ENCODE measurements at places on chromosomes 12 and 14.

DNA sequence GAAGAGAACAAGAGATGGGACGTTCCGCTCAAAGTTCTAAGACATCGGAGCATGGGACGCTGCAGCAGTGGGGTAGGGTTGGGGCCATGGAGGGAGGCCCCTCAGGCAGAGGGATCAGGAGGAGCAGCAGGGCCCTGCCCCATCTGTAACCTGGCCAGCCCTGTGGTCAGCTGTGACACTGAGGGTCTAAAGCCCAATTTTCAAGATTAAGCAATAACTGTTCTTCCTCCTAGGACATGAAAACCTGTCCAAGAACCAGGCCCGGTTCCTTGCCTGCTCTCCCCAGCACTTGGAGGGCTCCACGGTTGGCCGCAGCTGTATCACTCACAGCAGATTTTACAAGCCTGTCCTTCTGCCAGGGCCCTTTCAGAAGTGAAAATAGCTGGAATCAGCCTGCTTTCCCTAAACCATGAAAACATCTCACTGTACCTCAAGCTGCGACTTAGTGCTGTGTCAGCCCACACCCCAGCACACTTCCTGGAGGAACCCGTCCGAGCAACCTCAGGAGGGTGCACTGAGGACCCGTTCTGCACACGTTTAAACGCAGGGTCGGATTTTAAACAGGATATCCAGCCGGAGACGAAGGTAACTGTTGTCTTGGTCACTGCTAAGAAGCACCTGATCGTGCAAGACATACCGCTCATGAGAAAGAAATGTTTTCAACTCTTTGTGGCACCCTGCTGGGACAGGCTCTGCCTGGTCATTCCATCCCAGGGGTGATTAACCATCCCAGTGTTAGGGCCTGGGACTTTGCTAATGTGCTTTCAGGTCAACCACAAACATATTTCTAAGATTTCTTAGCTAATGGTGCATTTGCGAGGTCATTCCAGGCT lies 201.9 kb upstream of the DIO3 start:
- no peak for DNase-seq

DNA sequence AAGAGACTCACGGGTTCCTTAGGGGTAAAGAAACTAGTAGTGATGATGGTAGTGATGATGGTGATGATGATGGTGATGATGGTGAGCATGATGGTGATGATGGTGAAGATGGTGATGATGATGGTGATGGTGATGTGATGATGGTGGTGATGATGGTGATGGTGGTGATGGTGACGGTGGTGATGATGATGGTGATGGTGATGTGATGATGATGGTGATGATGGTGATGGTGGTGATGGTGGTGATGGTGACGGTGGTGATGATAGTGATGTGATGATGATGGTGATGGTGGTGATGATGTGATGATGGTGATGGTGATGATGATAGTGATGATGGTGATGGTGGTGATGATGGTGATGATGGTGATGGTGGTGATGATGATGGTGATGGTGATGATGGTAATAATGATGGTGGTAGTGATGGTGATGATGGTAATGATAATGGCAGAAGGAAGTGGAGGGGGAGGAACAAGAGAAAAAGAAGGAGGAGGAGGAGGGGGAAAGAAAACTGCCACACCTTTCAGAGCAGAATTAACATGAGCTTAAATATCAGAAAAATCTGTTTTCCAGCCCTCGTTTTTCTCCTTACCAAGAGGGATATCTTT lies 85.5 kb downstream of the FZD10 start:
- DNase-seq: no peak

DNA sequence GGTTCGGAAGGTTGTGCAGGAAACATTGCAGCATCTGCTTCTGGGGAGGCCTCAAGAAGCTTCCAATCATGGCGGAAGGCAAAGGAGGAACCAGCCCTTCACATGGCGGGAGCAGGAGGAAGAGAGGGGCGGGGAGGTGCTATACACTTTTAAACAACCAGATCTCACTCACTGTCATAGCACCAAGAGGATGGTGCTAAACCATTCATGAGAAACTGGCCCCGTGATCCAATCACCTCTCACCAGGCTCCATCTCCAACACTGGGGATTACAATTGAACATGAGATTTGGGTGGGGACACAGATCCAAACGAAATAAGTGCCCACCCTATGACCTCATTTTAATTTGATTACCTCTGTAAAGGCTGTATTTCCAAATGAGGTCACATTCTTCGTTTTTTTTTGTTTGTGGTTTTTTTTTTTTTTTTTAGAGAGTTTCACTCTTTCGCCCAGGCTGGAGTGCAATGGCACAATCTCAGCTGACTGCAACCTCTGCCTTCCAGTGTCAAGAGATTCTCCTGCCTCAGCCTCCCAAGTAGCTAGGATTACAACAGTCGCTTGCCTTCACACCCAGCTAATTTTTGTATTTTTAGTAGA lies 11.4 kb upstream of the ORAI1 start:
- DNase-seq: no peak

GRCh38 chr14:72610096-72610830 lies 283.6 kb downstream of the DPF3 start:
- no peak for DNase-seq

DNA sequence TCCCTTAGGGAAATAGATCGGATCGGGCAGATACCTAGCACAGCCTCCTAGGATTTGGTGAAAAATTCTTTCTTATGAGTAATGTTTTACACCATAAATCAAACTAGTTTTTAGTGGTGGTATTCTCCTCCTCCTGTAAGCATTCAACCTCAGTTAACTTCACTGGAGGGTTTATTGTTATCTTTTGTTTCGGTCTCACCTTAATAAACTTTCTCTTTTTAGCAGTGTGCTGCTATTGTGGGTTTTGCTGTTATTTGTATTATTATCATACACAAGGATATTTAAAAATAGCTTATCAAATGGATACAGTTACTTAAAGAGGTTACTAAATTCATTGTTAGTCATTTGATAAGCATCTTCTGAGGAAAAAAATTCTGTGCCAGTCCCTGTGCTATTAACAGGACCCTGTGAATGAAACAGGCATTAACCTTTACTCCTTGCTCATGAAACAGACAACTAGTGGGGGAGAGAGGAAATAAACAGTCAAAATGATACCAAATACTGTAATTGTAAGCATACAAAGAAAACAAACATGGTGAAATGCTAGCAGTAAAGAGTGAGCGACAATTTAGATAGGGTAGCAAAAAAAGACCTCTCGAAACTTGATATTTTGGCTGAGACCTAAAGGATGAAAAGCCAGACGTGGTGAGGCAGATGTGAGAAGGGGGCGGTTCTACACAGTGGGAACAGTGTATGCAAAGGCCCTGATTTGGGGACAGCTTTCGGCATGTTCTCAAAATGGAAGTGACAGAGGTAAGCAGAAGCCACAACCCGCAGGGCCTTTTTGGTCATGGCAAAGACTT lies 178.7 kb upstream of the SOX5 start:
- DNase-seq: no peak

DNA sequence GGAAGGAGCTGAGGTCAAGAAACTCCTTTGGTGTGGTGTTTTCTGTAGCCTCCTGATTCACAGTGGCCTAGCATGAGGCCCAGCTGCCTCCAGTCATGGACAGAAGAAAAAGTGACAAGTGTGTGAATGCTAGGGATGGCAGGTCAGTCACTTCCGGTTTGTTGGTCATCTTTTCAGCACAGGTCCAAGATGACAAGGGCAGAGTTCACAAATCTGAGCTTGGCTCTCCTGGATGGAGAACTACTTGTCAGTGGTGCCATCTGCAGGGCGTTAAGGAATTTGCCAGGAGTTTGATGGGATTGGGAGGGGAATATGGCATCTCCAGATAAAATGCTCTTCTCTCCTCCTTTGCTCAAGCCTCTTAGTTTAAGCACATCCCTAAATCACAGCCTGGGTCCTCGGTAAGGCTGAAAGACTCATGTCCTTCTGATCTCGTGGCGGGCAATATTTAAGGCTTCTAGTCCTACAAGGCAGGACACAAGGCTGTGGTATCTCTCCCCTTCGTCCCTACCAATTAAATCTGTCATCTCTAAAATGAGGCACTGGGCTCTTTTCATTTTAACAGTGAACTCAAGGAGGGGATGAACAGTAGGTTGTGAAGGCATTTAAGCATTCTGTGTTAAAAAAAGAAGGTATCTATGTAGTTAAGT lies 10.0 kb downstream of the TUBA1B start:
- DNase-seq: no peak

DNA sequence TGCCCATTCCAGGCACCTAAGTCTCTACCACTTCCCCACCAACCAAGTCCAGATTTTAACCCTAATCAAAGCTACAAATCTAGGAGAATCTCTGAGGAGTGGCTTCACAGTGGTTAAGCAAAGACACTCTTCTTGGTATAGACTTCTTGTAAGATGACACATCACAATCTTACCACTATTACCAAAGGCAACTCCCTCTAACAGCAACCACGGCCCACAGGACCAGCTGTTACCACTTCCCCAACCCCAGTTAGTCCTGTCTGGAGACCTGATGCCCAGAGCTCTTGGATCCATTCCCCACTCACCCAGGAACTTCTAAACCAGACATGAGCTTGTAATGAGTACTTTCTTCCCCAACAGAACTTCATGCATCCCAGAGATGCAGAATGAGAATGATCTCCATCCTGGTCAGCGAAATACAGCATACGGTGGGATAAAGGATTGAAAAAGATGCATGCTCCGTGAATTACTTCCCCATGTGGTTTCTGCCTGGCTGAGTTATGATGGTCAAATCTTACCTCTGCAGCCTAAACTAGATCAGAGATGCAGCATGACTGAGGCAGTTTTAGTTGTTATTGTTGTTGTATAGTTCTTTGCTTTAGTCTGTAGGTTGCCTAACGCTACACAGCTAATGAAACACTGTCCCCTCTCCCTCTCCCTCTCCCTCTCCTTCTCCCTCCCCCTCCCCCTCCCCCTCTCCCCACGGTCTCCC lies 87.7 kb upstream of the FOXN3 start:
- peak; percentile 75 for DNase-seq

DNA sequence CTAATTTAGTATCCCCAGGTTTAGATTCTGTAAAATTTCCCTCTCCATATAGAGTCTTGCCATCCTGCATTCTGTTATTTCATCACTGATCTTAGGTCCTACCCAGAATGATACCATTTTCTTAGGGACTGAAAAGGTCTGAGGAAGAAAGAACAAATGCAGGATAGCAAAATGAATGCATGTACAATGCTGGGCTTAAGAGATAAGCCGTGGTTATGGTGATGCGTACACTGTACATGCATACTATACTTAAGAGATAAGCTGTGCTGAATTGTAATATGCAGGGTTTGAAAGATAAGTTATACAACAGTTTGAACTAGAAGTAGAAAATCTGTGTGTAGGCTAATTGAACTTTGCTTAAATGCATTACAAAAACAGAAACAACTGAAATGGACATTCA lies 416.2 kb downstream of the C12orf50 start:
- DNase-seq: no peak

GRCh38 chr12:110636516-110636915 lies 22.6 kb downstream of the TCTN1 start:
- DNase-seq: no peak

- no peak for DNase-seq
Observed at GRCh38 chr14:69895109-69895508, 15.9 kb downstream of the SMOC1 start.

- DNase-seq: no peak
Observed at GRCh38 chr12:42987216-42987650, 397.7 kb upstream of the PRICKLE1 start.

DNA sequence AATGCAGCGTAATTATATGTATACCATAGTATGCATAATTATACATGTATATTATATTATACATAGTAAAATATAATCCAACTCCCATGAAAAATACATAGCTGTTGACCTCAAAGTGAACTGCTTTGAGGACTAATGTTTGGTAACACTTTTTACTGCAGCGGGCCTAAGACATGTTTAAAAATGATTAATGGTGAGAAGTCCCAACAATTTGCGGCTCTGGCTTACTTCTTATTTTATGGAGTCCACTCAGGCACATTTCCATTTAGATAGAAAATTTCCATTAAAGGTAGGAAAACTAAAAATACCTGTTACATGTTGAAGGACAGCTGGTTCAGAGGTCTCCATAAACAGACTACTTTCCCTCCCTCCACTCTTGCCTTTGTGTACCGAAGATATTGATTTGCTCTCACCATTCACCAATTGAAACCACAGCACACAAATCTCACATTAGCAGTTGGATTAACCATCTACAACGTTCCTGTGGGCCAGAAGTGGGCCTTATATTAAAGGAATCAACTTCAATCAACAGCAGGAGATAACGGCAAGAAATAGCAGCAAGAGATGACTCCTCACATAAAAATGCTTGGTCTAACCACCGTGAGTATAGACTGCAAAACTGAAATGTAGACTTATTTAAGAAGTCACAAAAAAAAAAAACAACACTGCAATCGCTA lies 14.1 kb upstream of the NT5DC3 start:
- no peak for DNase-seq

GRCh38 chr12:51339750-51340149 lies 6.7 kb downstream of the CELA1 start:
- no peak for DNase-seq

DNA sequence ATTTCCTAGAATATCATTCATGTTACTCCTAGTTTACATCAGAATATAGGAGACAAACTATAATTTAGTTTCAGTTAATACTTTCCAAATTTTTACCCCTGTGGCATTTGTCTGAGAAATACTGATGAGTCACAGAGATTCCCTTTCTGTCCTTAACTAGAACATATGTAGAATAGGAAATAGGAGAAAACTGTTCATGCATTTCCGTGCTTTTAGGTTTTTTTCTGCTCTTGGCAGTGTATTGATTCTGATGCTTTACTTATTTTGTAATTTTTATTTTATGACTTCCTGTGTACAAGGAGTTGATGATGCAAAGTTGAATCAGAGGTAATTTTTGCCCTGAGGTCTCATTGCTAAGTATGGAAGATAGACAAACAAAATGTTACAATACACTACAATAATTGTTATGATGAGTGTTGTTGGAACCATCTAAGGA lies 23.0 kb downstream of the MNAT1 start:
- DNase-seq: no peak

GRCh38 chr12:122208073-122208820 lies 4.7 kb downstream of the B3GNT4 start:
- no peak for DNase-seq

GRCh38 chr12:90281154-90281868 lies 572.7 kb upstream of the ATP2B1 start:
- DNase-seq: no peak

- DNase-seq: no peak
Observed at GRCh38 chr12:112375105-112375504, 7.1 kb downstream of the HECTD4 start.

DNA sequence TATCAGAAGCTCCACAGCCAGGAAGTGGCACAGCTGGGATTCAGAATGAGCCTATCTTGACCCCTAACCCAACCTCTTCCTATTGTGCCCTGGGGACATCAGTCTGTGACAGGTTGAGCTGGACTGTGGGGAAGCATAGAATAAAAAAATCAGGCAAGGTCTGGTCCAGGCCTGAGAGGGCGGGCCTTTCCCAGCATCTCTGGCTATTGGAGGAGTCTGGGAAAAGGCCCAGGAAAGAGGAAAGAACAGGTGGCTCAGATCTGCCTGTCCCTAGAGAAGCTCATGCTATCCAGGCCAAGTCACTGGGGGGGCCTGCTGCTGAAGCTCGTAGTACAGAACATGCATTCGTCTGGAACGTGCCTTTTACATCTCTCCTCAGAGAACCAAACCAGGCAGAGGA lies 100.5 kb downstream of the PPM1H start:
- DNase-seq: no peak
